ENCODE measurements at places on chromosomes 16 and 17.

- no peak for DNase-seq
Measured at GRCh38 chr16:51538707-51539498, 387.8 kb upstream of the SALL1 start.

GRCh38 chr17:83183145-83183948 lies 103.9 kb downstream of the METRNL start:
- no peak for DNase-seq

DNA sequence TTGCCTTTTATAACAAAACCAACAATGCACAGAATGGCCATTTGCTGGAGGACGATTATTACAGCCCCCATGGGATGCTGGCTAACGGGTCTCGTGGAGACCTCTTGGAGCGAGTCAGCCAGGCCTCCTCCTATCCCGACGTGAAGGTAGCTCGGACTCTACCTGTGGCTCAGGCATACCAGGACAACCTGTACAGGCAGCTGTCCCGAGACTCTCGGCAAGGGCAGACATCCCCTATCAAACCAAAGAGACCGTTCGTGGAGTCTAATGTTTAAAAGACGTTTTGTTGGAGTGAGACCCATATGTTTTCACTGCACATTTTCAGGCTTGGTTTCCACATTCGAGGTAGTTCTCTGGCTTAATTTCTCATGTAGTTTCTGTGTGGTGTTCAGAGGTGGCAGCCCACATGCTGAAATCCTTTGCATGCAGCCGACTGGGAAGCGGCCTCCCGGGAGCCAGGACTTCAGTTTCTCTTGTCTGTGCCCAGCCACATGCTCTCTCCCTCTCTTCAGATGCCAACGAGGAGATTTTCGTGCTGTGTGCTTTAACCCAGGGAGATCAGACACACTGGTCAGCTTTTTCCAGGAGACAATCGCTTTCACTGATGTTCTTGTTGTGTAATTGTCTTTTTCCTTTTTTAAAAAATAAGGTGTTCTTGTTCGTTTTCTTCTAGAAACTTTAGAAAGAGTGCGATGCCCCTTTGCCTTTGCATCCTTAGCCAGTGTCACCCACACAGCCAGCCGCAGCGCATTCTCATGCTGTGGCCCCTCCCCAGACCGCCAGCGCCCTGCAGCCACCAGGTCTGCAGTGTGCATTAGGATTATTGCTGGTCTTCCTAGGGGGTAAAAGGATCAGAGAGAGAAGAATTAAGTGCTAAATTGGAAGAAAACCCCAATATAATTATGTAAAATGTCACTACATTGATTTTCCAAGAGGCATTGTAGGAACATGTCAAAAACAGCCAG lies 24.1 kb downstream of the CYB561 start:
- no peak for DNase-seq

- peak; percentile 87 for DNase-seq
Measured at GRCh38 chr16:1351582-1352362, at the start of the genes GNPTG and TSR3. TSS of gene GNPTG (plus strand) at chr16:1351931. CDS start at chr16:1351966, 35 bp downstream. TSS of gene TSR3 (minus strand) at chr16:1351878. CDS start at chr16:1351804, 74 bp downstream.

GRCh38 chr17:60442271-60443173 lies 20.2 kb downstream of the CHCT1 start:
- no peak for DNase-seq

- DNase-seq, result no peak
Measured at GRCh38 chr17:51590071-51590656, 329.8 kb downstream of the UTP18 start.

DNA sequence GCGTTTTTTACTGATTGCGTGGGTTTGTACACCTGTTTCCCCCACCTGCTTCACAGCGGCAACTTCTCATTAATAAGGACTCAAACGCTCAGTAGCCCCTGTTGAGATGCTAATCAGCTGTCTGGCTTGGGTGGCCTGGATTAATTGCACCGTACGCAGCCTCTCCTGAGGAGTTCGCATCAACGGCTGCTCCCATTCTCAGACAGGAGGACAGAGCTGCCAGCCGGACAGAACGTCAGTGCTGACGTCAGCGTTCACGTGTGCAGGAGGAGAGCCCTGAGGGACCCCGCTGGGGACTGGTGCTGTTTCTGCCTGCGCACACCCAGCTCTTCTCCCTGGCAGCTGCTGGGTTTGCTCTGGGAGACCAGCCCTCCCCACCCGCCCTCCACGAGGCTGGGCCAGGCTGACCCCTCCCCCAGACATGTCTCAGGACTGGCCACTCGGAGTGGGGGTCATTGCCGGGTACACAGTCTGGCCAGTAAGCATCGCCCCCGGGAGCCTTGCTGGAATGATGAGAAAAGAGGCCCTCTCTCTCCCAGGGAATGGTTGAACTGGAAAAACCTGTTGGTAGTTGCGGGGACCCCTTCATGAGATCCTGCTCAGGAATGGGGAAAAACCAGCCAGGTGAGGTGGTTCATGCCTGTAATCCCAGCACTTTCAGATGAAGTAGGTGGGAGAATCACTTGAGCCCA lies 5.7 kb upstream of the BANP start:
- DNase-seq, result no peak

DNA sequence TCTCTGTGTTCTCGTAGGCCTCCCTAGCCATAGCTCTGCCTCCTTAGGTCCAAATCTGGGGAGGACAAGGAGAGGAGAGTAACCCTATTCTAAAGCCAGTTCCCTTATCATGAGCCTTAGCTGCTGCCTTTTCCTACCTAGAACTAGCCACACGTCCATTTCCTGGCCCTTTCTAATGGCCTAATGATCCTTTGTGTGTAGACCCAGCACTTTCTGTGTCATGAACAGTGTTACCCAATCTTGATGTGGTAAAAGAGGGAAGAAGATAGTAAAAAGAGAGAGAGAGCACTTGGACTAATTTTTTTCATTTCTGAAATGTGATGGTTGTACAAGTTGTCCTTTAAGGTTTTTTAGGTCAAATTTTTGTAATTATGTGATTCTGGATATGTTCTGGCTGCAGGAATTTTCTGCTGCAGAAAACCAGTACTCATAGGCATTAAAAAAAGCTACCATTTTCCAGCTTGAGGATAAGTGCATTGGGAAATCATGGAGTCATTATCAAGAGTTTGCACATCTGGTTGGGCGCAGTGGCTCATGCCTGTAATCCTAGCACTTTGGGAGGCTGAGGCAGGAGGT lies 18.2 kb downstream of the CASC3 start:
- DNase-seq, result no peak

GRCh38 chr17:58680038-58680369 lies 11.8 kb downstream of the TEX14 start:
- DNase-seq, result no peak

GRCh38 chr16:68463904-68464303 lies 15.6 kb upstream of the SMPD3 start:
- no peak for DNase-seq

DNA sequence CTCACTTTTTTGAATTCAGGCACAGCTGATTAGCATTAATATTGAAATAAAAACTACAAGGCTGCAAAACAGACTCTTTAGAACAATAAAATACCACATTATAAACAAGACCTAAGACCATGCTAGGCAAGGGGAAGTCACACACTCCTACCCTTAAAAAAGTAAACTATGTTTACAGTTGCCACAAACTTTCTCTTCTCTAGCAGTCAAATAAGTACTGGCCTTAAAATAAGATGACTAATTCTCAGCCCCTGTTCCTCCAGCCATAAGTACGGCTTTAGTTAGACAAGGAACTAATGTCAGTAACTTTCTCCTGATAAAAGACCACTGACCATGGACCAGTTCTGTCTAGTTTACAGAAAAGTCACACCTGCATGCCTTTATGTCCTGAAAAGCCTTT lies 19.5 kb upstream of the CPHXL start:
- no peak for DNase-seq

DNA sequence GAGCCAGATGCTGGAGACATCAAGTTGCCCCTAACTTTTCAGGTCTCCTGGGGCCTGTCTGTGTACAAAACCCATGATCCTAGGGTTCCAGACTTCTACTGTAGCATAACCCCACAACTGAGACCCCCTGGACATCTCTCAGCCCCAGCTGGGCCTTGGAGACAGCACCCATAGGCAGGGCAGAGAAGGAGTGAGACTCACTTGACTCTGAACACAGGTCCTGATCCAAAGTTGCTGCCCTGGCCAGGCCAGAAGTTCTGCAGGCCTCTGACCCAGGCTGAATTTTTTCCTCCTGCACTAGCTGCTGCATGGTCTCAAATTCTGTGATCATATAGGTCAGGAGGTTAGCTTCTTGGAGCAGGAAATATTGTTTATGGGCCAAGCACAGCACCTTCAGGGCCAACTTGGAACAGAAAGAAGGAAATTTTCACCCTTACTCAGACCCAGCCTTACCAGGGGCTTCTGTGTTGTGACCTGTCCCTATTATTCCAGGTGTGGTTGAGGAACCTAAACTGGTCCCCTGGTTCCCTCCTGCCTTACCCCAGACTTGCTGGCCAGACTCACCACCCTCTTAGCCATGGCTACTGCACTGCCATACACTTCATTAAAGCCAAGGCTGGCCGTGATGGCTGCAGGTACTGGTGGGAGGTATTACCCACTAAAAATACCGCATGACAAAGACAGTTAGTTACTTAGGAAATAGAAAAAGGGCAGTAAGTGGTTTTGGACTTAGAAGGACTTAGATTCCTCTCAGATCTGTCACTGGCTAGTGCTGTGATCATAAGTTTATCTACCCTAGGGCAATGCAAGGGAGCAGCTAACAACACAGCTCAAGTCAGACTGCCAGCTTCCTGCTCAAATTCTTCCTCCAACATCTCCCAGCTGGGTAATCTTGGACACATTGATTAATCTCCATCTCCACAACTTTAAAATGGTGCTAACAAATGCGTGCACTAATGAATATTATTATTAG lies 2180.1 kb downstream of the TP53TG3F start:
- no peak for DNase-seq
